ENCODE measurements at places on chromosomes 7 and 10. TPM values are rescaled to one million over a fixed set of nuclear protein-coding genes. Genes with fewer than 3 reads are reported as not detected.

Gene VAX1
- total RNA-seq, result not detected

Gene HSPA12A
- not detected for total RNA-seq

Gene TMEM72
- not detected for total RNA-seq

Gene NAT16
- total RNA-seq, result not detected

All from naive thymus-derived CD4-positive, alpha-beta T cell (primary cell).